ENCODE measurements at places on chromosomes 5 and 9.

GRCh38 chr9:2729721-2730120 is 12.4 kb downstream of the KCNV2 start:
- no peak for DNase-seq

DNA sequence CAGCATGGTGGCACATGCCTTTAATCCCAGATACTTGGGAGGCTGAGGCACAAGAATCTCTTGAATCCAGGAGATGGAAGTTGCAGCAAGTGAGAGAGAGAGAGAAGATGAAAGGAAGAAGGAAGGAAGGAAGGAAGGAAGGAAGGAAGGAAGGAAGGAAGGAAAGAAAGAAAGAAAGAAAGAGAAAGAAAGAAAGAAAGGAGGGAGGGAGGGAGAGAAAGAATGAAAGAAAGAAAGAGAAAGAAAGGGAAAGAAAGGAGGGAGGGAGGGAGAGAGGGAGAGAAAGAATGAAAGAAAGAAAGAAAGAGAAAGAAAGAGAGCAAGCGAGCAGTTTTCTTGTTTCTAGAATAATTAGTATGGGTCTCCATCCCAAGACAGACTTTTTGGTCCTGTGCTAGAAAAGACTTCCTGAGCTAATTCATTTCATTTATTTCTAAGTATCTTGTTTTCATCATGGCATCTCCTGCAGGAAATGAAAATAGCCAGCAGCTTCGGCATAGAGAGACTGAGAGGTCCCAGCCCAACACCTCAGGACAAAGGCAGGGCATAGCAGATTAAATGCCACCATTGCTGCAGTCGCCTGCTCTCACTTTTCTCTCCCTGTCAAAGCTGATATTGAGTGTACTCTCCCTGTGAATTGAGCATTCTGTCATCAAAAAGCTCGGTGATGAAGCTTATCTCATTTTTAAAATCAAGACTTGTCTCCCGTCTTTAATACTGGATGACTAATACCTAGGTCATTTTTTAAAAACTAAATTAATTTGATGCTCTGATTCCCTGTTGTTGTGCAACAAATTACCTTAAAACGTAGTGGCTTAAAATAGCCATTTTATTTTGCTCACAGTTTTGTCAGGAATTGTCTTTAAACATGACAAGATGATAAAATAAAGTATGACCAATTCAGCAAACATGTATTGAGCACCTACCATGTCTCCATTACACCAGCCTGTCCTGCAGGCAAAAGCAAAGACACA is 91.8 kb upstream of the ADRA1B start:
- DNase-seq, result no peak

DNA sequence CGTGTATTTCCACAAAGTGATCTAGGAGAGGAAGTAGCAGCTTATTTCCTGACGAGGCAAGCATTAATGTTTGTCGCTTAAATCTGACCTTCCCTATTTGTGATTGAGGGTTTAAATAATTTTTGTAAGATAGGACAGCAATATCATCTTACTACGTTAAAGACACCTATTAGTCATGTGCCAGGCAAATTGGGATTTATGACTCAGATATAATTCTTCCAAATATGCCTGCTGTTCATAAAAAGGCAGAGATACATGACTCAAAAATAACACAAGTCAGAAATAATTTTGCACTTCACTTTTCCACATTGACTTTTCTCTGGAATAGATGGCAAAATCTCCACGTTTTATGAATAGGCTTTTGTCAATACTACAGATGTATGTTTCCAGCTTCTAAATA is 43.0 kb upstream of the CDH12 start:
- no peak for DNase-seq

GRCh38 chr9:97568461-97569275 is 64.5 kb downstream of the TSTD2 start:
- no peak for DNase-seq

- DNase-seq, result no peak
These were observed 125.8 kb upstream of the KLF4 start for GRCh38 chr9:107615321-107615720.

GRCh38 chr9:93955111-93955980 is at the start of gene BARX1:
Gene BARX1, minus strand, starts transcription at chr9:93955355. Its CDS starts 209 bp downstream, at chr9:93955146.
- no peak for DNase-seq
